ENCODE measurements at places on chromosomes 12 and 14. TPM values are rescaled to one million over a fixed set of nuclear protein-coding genes. Genes with fewer than 3 reads are reported as not detected.

- DNase-seq: peak; percentile 4
Measured at GRCh38 chr14:74962493-74962892, 7.1 kb upstream of the PGF start.

- no peak for DNase-seq
Measured at GRCh38 chr14:88168498-88169165, 154.4 kb downstream of the KCNK10 start.

DNA sequence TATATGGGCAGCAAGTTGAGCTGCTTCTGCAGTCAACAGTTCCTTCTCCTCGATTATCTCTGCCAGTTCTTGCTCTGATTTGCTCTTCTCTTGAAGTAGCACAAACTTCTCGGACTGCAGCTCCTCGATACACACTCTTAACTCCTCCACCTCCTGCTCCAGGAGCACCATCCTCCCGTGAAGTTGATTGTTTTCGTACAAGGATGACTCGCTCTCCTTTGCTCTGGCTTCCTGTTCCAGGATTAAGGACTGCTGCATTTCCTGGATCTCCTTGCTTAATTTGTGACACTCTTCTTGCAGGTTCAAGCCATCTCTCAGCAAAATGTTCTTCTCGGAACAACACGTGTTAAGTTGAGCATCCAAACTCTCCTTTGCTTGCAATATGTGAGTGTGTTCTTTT lies 56.2 kb upstream of the VPS33A start:
- no peak for DNase-seq

GRCh38 chr14:56559182-56559581 lies 20.4 kb upstream of the TMEM260 start:
- DNase-seq: no peak

DNA sequence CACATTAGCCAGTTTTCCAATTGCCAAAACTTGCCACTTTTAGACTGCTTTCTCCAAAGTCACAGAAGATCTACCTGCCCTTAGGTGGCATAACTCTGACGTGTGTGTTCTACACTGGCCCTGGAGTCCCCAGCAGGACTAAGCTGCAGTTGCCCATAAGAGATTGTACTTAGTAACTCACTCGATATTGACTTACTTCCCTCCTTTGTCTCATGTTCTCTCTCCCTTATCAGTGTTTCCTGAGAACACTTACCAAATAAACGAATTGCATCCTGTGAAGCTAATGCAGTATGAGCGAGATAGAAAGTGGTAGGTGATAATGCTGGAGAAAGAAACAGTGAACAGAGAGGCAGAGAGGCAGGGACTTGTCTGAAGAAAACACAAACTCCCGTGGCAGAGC lies 117.2 kb downstream of the NUAK1 start:
- DNase-seq: no peak

The BBS10 gene
- 7.2 TPM for polyA plus RNA-seq

The RTL1 gene
- polyA plus RNA-seq: 0.05 TPM

The GLIPR1 gene
- 2.7 TPM for polyA plus RNA-seq
